ENCODE measurements at places on chromosomes 2 and 18.

- no peak for DNase-seq
Measured at GRCh38 chr2:208671284-208671683, 264.7 kb downstream of the PTH2R start.

- DNase-seq: peak; percentile 79
Measured at GRCh38 chr2:68565858-68566257, 77.5 kb upstream of the PROKR1 start.

DNA sequence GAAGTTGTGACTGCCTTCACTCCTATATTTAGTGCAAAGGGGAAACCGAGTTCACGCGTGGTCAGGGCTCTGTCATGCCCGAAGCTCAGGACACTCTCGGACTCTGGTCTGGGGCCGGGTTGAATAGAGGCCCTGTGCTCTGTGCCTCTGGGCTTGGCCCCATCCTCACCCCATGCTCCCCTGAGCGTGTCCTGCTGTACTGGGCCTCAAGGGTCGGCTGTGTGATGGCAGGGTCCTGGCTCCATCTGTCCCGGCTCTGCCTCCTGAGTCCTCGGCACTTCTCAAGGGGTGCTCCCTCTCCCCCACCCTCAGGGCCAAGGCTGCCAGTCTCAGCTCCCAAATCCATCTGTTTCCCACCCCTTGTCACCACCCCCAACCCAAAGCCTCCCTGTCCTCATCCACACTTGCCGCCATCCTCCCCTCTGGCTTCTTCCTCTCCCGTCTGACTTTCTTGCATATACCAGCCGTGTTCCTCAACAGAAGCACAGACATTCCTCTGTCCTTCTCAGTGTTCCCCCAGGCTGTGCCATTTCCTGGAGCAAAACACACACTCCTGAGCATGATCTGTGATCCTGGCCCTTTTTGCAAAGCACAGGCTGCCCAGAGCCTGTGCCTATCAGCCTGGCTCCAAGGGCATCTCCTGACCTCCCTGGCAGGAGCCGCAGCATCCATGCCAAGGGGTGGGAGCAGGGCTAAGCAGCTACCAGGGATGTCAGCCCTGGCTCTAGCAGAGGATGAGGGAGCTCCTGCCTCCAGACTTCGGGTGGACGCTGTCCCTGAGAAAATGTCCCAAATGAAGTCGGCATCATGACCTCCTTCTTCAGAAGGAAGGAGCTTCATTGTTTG lies 64.2 kb upstream of the OTOS start:
- no peak for DNase-seq

DNA sequence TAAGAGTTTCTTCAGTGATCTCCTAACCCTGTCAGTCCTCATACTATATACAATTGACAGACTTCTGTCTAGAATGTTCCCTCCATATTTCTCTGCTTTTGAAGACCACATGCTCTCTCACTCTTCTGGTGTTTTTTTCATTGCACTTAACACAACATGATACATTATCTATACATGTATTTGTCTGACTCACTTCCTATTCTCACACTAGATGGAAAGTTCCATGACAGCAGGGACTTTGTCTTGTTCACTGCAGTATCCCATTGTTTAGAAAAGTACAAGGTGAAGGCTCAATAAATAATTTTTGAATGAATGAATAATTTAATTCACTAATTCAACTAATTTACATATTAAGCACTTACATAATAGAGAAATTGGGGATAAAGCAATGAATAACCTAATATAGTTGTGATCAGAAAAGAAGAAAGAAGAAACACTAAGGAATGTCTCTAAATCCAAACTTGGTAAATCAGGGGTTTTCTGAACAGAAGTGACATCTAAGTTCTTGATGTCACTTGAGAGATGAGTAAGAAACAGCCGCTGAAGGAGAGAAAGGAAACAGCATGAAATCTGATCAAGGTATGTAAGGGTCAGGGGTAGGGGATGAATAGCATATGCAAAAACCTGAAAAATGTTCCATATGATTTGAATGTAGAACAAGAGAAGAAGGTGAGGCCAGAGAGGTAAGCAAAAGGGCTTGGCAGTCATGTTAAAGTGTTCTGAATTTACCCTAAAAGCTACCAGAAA lies 42.4 kb downstream of the MBD2 start:
- no peak for DNase-seq

- no peak for DNase-seq
Measured at GRCh38 chr2:121178730-121179129, 106.3 kb downstream of the TFCP2L1 start.

DNA sequence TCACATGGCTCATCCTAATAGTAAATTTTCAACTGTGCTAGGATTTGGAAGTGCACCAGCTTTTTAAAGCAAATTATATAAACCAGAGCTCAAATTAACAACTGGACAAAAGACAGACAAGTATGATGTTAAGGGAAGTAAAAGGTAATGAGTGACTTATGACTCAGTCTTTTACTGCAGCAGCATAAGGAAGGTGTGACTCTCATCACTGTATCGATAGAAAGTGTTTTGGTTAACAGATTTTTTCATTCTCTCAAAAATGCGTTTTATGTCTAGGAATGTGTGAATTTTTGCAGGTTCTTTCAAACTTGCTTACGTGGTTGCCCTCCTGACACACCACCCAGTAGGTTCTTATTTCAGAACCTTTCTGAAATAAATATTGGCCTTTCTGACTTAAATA lies 244.2 kb upstream of the BOD1L2 start:
- DNase-seq: peak; percentile 2

DNA sequence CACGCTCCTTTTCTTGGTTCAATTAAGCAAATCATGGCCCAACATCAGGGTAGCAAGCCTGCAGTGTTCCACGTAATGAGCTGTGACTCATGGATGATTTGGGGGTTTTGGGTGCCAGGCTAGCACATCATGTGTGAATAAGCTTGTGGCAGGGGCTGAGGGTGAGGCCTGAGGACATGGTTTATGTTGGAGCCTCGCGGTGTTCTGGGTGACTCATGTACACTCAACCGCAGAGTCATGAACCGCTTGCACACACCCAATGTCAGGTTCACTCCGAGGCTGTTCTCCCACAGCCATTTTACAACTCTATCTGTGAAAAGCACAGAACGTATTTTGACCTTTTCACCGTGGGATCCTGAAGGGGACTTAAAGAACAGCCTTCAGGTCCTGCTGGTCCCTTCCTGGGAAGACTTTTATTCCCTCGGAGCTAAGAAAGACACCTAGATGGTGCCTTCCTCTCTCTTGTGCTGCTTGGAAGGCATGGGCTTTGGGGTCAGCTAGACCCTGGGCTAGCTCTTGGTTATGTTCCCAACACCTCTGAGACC lies 139.9 kb upstream of the ZEB2 start:
- peak; percentile 89 for DNase-seq

DNA sequence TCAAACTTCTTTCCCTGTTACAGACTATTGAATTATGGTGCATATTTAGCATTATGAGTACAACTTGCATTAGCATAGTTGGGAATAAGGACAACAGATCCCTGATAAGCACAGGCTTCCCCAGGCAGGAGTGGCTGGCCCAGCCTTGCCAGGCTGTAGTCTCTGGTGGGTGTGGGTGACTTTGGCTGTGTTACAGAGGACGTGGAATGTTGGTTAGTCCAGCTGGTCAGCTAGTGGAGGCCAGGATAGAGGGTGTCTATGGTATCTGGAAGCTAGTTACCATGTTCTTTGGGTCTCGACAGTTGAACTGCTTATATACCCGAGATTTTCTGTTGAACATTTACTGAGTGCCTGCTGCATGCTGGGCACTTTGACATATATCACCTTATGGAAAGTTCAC lies 4.7 kb downstream of the SH3RF3 start:
- DNase-seq: no peak

- DNase-seq: peak; percentile 91
Measured at GRCh38 chr2:218286570-218287459, 5.5 kb downstream of the TMBIM1 start.

DNA sequence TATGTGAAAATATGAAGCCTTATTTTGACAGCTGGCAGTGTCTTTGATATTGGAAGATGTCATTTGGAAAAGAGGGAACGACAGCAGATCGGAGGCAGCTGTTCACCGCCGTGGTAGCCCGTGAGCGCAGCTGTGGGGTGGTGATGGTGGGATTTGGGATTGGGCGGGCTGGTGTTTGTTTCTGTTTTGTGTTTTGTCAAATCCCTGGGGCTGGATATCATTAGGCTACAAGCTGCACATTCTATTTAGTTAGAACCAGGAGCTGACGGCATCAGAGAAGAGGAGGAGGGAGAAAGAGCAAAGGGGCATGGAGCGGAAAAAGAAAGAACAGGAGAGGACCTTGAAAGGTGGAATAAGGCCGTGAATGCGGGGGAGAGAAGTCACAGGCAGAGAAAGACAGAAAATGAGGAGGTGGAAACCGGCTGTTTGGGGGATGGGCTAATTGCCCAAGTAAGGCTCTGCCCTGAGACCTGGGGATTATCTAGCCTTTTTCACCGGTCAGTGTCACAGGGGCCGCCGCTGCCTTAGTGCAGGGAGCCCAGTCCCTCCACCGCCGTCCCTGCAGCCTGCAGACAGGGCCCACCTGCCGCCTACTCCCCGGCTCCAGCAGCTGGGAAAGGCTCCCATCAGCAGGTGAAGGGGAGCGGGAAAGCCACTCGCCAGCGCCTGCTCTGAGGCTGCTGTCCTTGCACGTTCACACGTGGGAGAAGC lies 88.0 kb downstream of the ZCCHC2 start:
- no peak for DNase-seq

GRCh38 chr2:232420463-232421188 lies 14.0 kb downstream of the ALPG start:
- DNase-seq: peak; percentile 16

DNA sequence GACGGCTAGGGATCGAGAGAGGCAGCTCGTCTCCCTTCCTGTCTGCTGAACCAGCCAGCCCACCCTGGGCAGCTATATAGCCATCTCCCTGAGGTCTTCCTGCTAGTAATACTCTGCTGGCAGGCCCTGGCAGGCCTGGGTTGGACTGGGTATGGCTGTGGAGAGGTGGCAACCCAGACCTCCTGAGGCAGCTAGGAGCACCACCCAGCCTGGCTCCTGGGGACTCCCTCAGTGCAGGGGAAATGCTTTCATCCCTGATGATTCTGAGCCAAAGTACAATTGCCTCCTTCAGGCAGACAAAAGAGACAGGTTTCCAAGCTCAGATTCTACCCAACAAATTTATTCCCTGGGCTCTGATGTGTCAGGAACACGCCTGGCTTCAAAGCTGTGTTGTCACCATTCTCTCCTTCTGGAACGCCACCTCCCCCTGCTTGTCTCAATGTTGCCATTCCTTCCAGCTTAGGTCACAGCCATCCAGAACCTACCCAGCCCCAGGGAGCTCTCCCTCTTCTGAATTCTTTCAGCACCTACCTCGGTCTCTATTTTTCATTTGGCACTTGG lies 4.7 kb upstream of the DNAJB2 start:
- DNase-seq: peak; percentile 79

- no peak for DNase-seq
Measured at GRCh38 chr18:38571651-38572050, 1006.1 kb upstream of the CELF4 start.

DNA sequence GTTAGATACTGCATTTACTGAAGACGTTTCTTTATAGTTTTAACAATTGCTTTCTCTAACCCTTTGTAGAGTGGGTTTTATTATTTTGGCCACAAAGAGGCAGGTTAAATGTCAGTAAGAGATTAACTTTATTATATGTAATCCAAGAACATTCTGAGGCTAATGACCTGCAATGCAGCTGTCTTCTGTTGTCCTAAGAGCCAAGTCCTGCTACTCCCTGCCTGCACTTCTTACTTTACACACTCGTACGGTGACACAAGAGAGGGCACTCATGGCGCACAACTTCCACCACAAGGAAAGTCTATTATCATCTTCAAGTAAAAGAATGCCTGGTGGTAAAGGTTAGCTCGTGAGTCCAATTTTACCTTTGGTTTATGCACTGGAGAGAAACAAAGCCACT lies 471.0 kb upstream of the HNMT start:
- DNase-seq: no peak

GRCh38 chr2:100208141-100208770 lies 65.9 kb upstream of the AFF3 start:
- no peak for DNase-seq

- no peak for DNase-seq
Measured at GRCh38 chr2:46302005-46302695, 4.9 kb downstream of the EPAS1 start.

- DNase-seq: no peak
Measured at GRCh38 chr2:128489526-128490273, 171.0 kb upstream of the HS6ST1 start.

DNA sequence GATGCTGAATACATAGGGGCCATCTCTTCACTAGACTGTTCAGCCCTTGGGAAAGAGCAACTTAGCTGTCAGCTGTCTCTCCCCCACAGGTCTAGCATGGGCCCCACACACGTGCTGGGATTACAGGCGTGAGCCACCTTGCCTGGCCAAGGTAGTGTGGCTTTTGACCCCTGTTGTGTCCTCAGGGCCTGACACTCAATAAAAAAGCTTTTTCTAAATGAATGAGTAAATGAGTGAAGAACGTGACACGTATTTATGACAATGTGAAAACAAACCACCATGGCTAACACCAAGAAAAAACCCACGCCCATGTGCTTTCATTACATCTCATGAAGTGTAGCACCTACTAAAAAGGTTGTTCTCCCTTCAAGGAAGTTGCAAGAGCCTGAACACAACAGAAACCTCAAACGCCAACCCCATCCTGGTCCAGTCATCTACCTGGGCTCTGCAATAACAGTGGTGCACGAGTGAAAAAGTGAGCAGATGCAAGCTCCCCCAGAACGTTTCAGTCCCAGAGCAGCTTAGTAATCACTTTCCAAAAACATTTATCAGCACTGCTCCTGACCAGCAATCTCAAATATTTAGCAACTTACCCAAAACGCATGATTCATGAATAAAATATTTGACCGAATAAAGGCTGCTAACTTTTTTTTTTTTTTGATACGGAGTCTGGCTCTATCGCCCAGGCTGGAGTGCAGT lies 3.4 kb downstream of the WDFY1 start:
- peak; percentile 38 for DNase-seq

DNA sequence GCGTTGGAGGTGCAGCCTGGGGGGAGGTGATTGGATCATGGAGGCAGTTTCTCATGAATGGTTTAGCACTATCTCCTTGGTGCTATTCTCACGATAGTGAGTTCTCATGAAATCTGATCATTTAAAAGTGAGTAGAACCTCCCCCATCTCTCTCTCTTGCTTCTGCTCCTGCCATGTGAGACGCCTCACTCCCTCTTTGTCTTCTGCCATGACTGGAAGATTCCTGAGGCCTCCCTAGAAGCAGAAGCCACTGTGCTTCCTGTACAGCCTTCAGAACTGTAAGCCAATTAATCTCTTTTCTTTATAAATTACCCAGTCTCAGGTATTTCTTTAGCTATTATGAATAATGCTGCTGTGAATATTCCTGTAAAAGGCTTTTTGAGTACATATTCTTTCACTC lies 52.9 kb downstream of the SERPINB7 start:
- no peak for DNase-seq

DNA sequence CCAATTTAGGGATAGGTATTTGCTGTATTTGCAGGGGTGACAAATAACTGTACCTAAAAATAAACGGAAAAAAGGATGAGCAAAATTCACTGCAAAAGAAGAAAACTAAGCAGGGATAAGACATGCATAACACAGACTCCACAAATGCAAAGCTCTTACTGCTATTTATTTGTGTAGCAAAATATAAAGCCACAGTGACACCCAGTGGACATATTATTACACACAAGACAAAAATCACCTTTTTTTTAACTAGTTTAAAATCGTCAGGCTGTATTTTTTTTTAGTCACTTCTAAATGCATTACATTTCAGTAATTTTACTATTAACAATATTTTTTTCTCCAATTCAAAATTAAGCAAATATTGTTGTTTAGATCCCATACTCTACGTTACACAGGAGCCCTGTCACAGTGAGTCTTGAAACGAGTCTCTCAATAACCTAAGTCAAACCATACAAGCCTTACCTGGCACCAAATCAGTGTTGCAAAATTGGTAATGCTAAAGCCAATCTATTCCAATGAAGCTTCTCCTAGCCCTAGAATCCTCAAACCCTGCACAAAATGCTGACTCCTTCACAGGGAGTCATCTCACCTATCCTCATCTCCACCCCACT lies 23.7 kb downstream of the METTL4 start:
- DNase-seq: peak; percentile 27
